ENCODE measurements at places on chromosomes 7 and 10.

- no peak for DNase-seq
Measured at GRCh38 chr10:78778444-78779338, 290.1 kb upstream of the ZMIZ1 start.

DNA sequence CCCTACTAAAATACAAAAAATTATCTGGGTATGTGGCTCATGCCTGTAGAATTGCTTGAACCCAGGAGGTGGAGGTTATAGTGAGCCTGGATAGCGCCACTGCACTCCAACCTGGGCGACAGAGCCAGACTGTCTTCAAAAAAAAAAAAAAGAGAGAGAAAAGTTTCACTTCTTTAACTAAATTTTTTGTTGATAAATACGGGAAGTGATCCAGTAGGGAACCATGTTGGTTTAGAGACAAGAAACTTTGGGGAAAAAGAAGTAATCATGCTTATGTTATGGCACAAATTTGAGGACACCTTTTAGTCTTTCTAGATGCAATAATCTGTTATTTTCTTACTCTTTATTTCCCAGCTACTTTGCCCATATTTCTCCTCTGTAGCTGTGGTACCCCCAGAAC lies 309.7 kb downstream of the TYW1 start:
- no peak for DNase-seq

DNA sequence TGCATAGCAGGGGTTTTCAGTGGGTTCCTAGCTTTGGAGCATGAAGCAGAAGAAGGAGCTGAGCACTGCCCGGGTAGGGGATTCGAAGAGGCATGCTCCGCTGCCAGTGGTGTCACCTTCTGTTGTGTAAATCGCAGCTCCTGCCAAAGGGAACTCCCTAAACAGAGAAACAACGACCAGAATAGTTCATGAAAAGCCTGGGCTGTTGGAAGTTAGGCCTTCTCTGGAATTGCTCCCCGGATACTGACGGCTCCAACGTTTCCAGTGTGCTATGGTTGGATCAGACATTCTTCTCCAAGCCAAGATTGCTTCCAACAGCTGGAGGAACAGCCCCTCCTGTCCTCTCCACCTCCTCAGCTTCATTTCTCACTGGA lies 546.0 kb upstream of the FZD8 start:
- DNase-seq, result no peak

- peak; percentile 37 for DNase-seq
Measured at GRCh38 chr7:13262929-13263530, 575.6 kb downstream of the ARL4A start.

- peak; percentile 30 for DNase-seq
Measured at GRCh38 chr10:58385784-58386112, 538 bp downstream of the TFAM start.

- peak; percentile 16 for DNase-seq
Measured at GRCh38 chr10:100653957-100654781, 91.2 kb upstream of the PAX2 start.

DNA sequence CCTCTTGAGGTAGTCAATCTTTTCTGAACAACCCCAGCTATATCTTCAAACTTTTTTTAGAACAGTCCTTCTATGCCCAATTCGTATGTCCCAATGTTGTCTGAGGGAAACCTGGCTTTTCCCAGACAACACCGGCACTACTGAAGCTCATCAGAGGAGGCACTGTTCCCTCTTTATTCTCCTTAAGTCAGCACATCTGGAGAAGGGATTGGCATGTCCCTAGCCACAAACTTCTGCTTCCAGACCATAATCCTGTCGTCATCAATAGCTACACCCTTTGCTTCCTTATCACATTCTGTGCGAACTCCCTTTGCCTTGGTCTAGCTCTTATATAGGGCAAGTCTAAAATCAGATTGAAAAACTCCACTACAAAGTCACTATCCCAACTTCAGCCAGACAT lies 22.9 kb downstream of the PON3 start:
- no peak for DNase-seq

GRCh38 chr7:98423043-98423442 lies 22.2 kb upstream of the BAIAP2L1 start:
- DNase-seq, result peak; percentile 67

DNA sequence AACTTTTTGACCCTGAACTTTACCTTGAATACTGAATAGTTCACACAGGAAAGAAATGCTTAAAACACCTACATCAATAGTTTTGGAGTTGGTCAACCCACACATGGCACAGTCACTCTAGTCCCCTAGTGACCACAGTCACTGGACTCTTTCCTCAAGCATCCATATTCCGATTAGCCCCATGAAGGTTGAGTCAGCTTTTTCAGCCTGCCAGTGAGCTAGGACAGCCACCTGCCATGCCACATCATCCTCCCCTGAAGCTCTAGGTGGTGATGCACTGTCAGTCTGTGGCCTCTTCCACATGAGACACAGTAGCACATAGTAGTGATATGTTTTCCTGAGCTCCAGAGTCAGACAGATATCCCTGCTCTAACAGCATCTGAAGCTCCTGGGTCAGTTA lies 537.2 kb downstream of the XPNPEP1 start:
- no peak for DNase-seq

DNA sequence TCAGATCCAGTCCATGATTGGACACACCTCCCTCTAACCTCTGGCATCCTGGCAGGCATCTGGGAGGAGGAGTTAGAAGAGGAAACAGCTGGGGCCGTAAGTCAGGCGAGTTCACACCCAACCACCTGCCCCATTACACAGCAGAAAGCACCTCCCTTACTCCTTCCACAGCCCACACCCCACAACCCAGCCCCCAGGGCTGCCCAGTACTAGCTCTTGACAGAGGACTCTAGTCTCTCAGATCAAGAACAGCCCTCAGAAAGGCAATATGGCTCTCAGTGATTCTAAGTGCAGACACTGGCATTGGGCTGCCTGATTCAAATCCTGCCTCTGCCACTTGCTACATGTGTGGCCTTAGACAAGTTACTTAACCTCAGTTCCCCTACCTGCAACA lies 34.1 kb downstream of the KCNMA1 start:
- DNase-seq, result no peak

DNA sequence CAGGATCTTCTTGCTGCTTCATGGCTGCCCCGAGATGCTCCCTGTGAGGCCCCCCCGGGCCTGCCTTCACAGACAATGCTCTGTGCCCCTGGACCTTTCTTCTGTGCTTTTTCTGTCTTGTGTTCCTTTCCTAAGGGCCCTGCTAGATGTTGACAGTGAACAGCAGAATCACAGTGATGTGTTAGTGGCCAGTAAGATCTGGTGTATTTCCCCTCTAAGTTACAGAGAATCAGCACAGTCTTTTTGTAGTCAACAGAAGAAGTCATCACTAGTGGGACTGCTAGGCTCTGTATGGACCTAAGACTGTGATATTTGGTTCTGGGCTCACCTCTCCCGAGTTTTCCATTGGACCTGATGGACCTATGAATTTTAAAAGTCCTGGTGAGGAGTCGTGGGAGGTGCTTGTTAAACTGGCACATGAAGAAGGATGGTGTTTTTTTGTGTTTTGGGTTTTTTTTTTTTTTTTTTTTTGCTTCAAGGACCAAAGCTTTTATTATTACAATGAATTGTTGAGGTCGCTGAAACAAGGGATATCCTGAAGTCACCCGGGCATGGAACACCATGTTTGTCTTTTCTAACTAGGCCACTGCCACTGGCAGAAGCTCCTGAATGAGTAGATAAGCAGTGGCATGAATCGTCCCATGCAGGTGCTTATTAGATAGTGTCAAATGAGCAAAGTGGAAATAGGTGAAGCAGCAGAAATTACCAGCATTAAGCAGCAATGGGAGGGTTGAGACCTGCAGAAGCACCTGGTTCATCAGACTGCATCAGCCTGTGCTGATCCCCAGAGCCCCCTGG lies 194.8 kb downstream of the CELF2 start:
- DNase-seq, result no peak

- peak; percentile 27 for DNase-seq
Measured at GRCh38 chr10:69968830-69969229, 83.8 kb upstream of the MACROH2A2 start.

GRCh38 chr10:3763035-3763456 lies 22.0 kb downstream of the KLF6 start:
- DNase-seq, result no peak

- DNase-seq, result peak; percentile 46
Measured at GRCh38 chr7:143395187-143396149, 13.2 kb downstream of the EPHA1 start.

- no peak for DNase-seq
Measured at GRCh38 chr7:89123871-89124270, 328.3 kb upstream of the TEX47 start.

DNA sequence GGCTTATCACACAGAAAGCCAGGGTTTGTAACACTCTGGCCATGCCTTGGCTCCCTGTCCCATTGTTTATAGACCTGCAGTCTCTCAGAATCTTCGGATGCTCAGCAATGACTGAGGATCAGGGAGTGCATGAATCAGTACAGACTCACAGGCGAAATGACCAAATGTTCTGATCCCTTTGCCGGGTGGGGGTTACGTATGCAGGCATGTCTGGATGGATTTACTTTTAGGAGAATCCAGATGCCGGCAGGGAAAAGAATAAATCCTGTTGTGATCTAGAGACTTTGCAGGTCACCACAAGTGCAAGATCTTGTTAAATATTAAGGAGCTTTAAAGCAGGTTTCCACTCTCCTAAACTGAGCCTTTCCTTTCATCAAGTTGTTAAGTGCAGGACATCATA lies 149.5 kb downstream of the SFMBT2 start:
- no peak for DNase-seq

DNA sequence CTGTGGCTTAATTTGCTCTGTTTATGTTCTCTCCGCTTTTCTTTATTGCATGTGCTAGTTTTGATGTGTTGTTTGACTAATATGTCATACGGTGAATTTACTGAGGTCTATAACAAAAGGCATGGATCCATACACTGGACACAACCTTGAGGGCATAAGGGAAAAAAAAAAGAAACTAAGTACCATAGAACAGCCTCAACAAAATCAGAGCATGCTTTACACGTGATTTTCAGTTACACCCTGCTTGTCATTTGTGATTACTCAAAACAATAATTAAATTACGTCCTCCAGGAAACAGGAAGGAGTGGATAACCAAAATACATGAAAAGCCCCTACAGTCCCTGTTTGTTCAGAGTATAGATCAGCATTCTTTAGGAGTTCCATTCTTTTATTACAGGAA lies 150.5 kb downstream of the CRPPA start:
- no peak for DNase-seq

GRCh38 chr10:78658645-78659597 lies 409.8 kb upstream of the ZMIZ1 start:
- DNase-seq, result no peak

- DNase-seq, result peak; percentile 21
Measured at GRCh38 chr7:106610996-106611886, 49.7 kb downstream of the CCDC71L start.

DNA sequence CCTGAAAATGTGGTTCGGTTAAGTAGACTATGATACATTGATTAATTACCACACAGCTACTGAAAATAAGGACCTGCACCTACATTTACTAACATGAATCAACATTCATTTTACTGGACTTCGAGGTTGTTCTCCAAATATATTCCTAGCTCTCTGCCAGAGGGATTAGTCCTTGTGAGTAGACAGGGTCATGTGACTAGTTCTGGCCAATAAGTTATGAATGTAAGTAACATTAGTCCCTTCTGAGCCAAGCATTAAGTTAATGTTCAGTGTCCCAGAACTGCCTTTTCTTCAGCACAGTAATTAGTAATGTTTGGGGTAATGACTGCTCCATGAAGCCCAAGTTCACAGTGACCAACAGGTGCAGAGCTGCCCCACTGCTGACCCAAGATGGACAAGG lies 9.2 kb downstream of the ITIH5 start:
- no peak for DNase-seq

DNA sequence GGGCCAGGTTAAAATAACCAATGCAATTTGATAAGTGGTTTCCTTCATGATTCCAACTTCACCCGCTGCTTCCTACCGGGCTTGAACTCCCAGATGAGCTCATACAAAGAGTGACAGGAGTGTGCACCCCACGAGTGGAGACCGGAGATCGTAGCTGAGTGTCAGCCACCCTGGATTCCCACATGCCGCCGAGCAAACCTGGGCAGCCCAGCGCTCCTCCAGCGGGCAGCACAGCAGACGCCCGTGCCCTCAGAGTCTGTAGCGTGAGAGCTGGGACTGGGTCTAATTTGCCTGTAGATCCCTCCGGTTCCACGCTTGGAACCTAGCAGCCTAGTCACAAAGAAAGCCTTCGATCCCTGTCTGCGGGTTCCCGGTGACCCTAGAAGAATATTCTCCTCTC lies 476.1 kb upstream of the MGMT start:
- no peak for DNase-seq

- no peak for DNase-seq
Measured at GRCh38 chr7:25812086-25812850, 339.7 kb upstream of the NFE2L3 start.

- no peak for DNase-seq
Measured at GRCh38 chr7:106604303-106604924, 56.5 kb downstream of the CCDC71L start.

GRCh38 chr7:108492742-108493141 lies 33.2 kb downstream of the PNPLA8 start:
- DNase-seq, result peak; percentile 9

- DNase-seq, result no peak
Measured at GRCh38 chr10:3486346-3487065, 298.5 kb downstream of the KLF6 start.

- DNase-seq, result no peak
Measured at GRCh38 chr10:47339759-47340607, 8.2 kb upstream of the RBP3 start.

DNA sequence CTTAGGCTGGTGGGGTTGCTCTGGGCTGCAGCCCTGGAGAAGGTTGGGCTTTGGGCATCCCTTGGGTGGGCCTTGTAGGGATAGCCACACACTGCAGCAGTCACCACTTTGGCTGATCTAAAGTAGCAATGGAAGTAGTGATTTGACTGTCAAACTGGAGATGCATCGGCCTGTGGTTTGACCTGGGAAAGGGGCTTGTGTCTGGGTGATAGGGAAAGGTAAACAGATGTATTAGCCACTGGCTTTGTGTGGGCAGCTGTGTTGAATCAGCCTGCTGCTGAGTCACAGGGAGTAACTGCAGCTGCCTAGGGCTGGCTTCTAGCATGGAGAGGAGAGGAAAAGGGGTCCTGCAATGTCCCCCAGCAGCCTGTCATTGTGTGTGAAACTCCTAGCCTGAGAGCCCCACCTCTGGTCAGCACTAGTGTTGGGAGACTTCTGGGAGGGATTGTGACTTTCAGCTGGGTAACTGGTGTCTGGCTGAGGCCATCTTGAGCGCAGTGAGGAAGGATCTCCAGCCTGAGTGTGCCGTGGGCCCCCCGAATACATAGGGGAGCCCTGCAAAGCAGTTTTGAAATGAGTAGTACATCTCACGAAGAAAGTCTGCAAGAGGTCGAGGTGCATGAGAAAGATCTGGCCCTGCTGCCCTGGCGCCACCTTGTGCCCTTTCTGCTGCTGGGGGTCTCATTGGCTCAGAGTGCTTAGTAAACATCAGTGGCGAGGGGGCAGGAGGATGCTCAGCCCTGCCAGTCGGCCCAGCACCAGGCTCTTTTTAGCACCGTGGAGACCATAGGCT lies 117.3 kb downstream of the FANK1 start:
- peak; percentile 83 for DNase-seq
